Aorta (tissue), 5 donors: ENCODE measurements at places on chromosomes 11 and 22. TPM values are rescaled to one million over a fixed set of nuclear protein-coding genes. Genes with fewer than 3 reads are reported as not detected.

DNA sequence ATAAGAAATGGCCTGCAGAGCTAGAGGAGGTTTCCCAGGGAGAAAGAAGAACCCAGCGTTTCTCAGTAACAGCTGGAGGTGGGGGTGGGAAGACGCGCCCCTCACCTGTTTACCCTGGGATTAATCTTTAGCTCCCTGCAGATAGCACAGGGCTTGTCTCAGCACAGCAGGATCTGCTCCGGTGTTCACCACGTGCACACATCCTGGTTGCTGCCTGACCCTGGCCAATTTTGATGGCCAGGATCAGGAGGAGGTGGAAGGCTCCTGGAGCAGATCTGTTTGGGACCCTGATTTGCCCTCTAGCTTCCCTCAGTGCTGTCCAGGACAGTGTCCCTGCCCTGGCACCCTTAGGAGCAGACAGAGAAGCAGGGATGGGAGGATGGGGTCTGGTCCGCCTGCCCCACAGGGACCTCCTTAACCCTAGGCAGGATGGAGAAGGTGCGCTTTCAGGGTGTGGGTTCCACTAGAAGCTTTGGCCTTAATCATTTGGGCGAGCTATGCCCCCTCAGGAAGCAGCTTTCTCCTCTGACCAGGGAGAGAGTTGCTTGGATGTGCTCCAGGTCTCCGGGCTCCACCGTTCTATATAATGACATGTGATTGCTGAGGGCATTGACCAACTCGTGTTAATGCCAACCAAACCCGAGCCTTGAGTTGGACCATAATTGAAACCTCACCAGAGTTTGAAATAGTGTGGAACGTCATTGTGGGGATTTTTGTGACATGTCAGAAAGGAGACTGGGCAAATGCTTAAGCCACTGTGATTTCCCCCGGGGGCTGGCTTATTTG is 19.3 kb downstream of the UPB1 start:
- no peak overlapping the region for H3K27ac ChIP-seq
- no peak overlapping the region for H3K4me3 ChIP-seq
- H3K4me1 ChIP-seq, result no peaks in the 10 kb centered on the region

The LMO1 gene
- not detected for total RNA-seq

DNA sequence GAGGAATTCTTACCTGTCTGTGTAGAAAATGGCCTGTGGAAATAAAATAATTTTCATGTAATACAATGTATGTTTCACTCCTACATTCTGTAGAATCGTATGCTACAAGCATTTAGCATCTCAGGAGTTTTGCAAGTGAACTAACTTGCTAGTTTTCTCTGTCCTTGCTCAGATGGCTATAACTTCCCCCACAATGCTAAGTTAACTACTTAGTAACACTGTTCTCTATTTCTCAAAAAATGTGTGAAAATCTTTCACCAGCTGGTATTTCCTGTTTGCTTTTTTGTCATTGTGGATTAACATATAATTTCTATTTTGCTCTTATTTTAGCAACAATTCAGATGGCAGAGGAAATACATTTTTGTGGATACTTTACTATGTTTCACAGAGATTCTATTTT is 4.4 kb downstream of the OR4S2 start:
- no peaks in the 10 kb centered on the region for H3K4me1 ChIP-seq
- DNase-seq, result no peak
- no peaks in the 10 kb centered on the region for H3K27me3 ChIP-seq

The C11orf71 gene
- total RNA-seq, result 4.9 TPM

DNA sequence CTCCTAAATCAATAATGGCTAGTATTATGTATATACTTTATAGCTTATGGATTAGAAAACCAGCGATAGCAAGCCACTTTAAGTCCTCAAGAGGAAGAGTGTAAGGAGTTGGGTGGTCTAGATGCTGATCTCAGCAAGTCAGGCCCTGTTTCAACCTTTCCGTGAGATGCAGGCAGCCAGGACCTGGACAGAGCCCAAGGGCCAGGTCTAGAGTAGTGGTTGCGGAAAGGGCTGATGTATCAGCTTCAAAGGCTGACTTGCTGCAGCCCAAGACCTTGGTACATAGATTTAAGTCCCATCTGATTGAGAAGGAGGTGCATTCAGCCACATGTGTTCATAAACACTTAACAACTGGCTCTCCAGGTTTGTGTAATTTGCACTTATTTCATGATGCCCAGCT is 33.4 kb downstream of the FLI1 start:
- no peak for DNase-seq
- H3K36me3 ChIP-seq, result no peaks in the 10 kb centered on the region
- no peak overlapping the region for H3K27ac ChIP-seq

The SAA1 gene
- 161 TPM for total RNA-seq

- H3K4me3 ChIP-seq, result no peak overlapping the region
- peak overlapping the region; percentile 11 for H3K27ac ChIP-seq
- H3K27me3 ChIP-seq, result no peaks in the 10 kb centered on the region
- no peaks in the 10 kb centered on the region for H3K4me1 ChIP-seq
These were observed 34.4 kb downstream of the NRXN2 start for GRCh38 chr11:64688534-64688982.

DNA sequence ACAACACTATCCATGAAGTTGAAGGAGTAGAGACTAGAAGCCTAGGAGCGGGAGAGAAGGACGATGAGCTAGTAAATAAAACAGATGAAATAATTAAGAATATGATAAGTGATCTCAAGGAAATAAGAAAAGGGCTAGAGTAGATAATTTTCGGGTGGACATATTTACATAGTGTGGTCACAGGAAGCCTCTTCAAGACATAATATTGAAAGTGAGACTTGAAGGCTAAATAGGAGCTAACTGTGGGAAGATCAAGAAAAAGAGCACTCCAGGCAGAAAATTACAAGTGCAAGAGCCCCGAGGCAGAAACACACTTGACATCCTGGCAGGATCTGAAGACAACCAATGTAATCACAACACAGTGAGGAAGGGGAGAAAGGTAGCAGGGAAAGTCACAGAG is 11.9 kb upstream of the PPFIBP2 start:
- no peak overlapping the region for H3K4me3 ChIP-seq
- no peaks in the 10 kb centered on the region for H3K27me3 ChIP-seq
- no peak for DNase-seq
- no peaks in the 10 kb centered on the region for H3K4me1 ChIP-seq

DNA sequence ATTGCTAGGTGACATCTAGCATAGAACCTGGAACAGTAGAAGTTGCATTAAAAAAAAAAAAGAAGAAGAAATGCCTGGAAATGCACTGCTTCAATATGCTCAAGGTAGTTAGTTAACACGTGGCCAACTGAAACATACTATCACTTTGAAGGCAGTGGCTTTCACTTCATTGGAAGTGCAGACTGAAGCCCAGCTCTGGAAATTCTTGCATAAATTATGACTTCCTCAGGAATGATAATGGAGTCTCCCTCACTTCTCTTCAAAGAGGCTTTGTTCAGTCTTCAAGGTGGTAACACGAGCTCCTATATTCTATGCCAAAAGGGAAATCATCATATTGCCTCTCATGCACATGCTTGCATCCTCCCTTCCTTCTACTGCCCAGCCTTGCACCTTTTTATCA is 715.9 kb upstream of the API5 start:
- no peak overlapping the region for H3K27ac ChIP-seq
- no peaks in the 10 kb centered on the region for H3K36me3 ChIP-seq
- no peaks in the 10 kb centered on the region for H3K27me3 ChIP-seq

DNA sequence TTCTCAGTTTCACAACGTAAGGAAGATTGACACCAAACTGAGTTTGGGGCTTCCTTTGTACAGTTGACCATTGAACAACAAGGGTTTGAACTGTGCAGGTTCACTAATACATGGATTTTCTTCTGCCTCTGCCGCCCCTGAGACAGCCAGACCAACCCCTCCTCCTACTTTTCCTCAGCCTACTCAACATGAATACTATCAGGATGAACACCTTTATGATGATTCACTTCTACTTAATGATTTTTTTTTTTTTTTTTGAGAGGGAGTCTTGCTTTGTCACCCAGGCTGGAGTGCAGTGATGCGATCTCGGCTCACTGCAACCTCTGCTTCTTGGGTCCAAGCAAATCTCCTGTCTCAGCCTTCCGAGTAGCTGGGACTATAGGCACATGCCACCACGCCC is 14.6 kb downstream of the RBM4 start:
- H3K27ac ChIP-seq, result no peak overlapping the region
- H3K27me3 ChIP-seq, result no peaks in the 10 kb centered on the region
- H3K4me1 ChIP-seq, result no peaks in the 10 kb centered on the region
- no peak overlapping the region for H3K4me3 ChIP-seq
- DNase-seq, result no peak

- no peaks in the 10 kb centered on the region for H3K4me1 ChIP-seq
- no peak for DNase-seq
- H3K36me3 ChIP-seq, result no peaks in the 10 kb centered on the region
These were observed 5.3 kb upstream of the CREB3L1 start for GRCh38 chr11:46271875-46272815.

- no peaks in the 10 kb centered on the region for H3K4me1 ChIP-seq
These were observed 5.1 kb upstream of the MYRF start for GRCh38 chr11:61747192-61747966.

GRCh38 chr11:121473064-121473777 is 20.5 kb upstream of the SORL1-AS1 start:
- no peak overlapping the region for H3K27ac ChIP-seq
- no peaks in the 10 kb centered on the region for H3K36me3 ChIP-seq
- H3K4me1 ChIP-seq, result peaks cover 2% of the 10 kb centered on the region
- H3K27me3 ChIP-seq, result no peaks in the 10 kb centered on the region
- peak; percentile 77 for DNase-seq

The AHNAK gene
- total RNA-seq, result 1,149 TPM

DNA sequence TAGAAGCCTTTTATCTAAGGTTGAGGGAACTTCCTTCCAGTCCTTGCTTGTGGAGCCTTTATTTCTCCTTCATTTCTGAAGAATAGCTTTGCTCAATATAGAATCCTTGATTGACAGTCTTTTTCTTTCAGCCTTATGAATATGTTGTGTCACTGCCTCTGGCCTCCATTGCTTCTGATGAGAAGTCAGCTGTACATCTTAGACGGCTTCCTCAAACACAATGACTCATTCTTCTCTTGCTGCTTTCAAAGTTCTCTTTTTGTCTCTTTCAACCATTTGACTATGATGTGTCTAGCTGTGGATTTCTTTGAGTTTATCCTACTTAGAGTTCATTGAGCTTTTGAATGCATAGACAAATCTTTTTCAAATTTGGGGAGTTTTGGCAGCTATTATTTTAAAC is 893.2 kb downstream of the BRD1 start:
- no peak for DNase-seq
- H3K4me3 ChIP-seq, result no peak overlapping the region
- no peaks in the 10 kb centered on the region for H3K36me3 ChIP-seq
- H3K27ac ChIP-seq, result no peak overlapping the region
- H3K4me1 ChIP-seq, result no peaks in the 10 kb centered on the region

- H3K27me3 ChIP-seq, result no peaks in the 10 kb centered on the region
- H3K4me1 ChIP-seq, result no peaks in the 10 kb centered on the region
- H3K36me3 ChIP-seq, result peaks cover 2% of the 10 kb centered on the region
- no peak for DNase-seq
- no peak overlapping the region for H3K27ac ChIP-seq
These were observed 29.9 kb upstream of the MALAT1 start for GRCh38 chr11:65468874-65469333.

The NOX4 gene
- total RNA-seq, result 46.1 TPM

The P2RY6 gene
- total RNA-seq, result 6.1 TPM

- no peak overlapping the region for H3K27ac ChIP-seq
- no peak for DNase-seq
- no peaks in the 10 kb centered on the region for H3K36me3 ChIP-seq
- H3K27me3 ChIP-seq, result no peaks in the 10 kb centered on the region
- no peaks in the 10 kb centered on the region for H3K4me1 ChIP-seq
- no peak overlapping the region for H3K4me3 ChIP-seq
These were observed 19.8 kb upstream of the FJX1 start for GRCh38 chr11:35598254-35599125.

DNA sequence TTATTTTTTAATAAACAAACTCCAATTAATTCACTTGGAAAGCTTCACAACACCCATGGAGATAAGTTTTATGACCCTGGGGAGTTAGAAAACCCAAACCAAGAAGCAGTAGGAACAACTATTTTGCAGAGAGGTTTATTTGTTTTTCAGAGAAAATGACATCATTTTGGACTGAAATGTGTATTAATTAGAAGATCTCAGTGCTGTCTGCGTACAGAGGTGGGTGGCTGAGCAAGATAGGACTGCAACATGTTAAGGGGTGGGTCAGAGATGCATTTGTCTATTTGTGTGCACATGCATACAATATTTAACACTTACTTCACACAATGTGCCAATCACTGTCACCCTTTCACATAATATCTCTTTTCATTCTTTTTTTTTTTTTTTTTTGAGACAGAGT is 1.1 kb downstream of the SCGB1A1 start:
- no peaks in the 10 kb centered on the region for H3K27me3 ChIP-seq
- H3K4me1 ChIP-seq, result no peaks in the 10 kb centered on the region
- no peak overlapping the region for H3K4me3 ChIP-seq
- H3K27ac ChIP-seq, result no peak overlapping the region

- H3K27ac ChIP-seq, result no peak overlapping the region
- H3K4me1 ChIP-seq, result no peaks in the 10 kb centered on the region
- no peak overlapping the region for H3K4me3 ChIP-seq
- H3K27me3 ChIP-seq, result no peaks in the 10 kb centered on the region
These were observed 1528.5 kb downstream of the BRD1 start for GRCh38 chr22:48299124-48299523.

The SLC22A25 gene
- total RNA-seq, result not detected

DNA sequence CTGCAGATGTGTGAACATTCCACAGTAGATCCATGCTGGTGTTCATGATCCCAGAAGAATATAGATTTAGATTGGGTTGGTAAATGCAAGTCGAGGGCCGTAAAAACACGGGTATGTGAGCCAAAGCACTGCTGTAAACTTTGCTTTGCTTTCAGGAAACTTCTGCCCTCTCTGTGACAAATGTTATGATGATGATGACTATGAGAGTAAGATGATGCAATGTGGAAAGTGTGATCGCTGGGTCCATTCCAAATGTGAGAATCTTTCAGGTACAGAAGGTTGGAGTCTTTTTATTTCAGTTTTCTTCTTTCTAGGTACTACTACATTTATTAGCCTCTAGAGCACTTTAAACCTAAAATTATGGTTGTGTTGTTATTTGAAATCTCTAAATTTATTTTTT is 36.2 kb upstream of the TTC36 start:
- no peak overlapping the region for H3K27ac ChIP-seq
- peaks cover 10% of the 10 kb centered on the region for H3K36me3 ChIP-seq
- no peaks in the 10 kb centered on the region for H3K4me1 ChIP-seq
- no peak for DNase-seq
- no peaks in the 10 kb centered on the region for H3K27me3 ChIP-seq

The OR8B8 gene
- not detected for total RNA-seq

DNA sequence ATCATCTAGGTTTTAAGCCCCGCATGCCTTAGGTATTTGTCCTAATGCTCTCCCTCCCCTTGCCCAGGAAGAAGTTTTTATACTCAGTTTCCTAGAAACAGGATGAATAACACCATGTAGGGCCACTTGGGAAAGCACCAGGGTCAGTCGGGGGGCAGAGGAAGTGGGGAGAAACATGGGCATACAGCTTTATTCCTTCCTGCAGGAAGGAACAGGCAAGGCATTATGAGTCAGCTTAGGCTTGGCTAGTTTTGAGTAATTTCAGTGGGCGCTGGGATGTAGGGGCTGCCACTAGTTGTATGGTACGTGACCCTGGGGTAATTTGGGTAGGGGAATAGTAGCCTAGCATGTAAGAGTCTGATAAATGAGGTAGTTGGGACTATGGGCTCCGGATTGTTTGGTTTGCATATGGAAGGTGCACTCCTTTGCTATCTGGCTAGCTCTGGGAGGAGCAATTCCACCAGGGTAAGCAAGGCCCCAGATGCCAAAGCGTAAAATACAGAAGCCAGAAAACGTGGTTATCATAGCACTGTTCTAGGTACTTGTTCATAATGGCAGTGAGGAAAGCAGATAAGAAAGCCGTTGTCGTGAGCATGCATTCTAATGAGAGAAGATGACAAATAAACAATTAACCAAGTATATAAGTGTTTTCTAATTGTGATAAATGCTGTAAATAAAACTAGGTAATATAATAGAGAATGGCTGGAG is 24.8 kb downstream of the ACER3 start:
- no peak overlapping the region for H3K27ac ChIP-seq
- no peaks in the 10 kb centered on the region for H3K27me3 ChIP-seq
- no peak for DNase-seq
